Prostate gland (tissue), 2 donors: ENCODE measurements at places on chromosomes 3 and 15.
A peak's percentile ranks its signal among the peaks of the same experiment; 100 is the strongest.

GRCh38 chr3:142259359-142259758, 34.0 kb upstream of the GK5 start:
- no peak overlapping the region for H3K27ac ChIP-seq
- no peaks in the 10 kb centered on the region for H3K27me3 ChIP-seq
- no peak for DNase-seq
- no peaks in the 10 kb centered on the region for H3K4me1 ChIP-seq
- H3K4me3 ChIP-seq = no peak overlapping the region
- H3K36me3 ChIP-seq = no peaks in the 10 kb centered on the region

GRCh38 chr3:158279609-158280008, 169.7 kb downstream of the RSRC1 start:
- H3K4me1 ChIP-seq = no peaks in the 10 kb centered on the region
- no peak overlapping the region for H3K27ac ChIP-seq
- H3K4me3 ChIP-seq = no peak overlapping the region

GRCh38 chr15:29067949-29068348, 182.2 kb downstream of the APBA2 start:
- no peaks in the 10 kb centered on the region for H3K36me3 ChIP-seq
- H3K4me1 ChIP-seq = no peaks in the 10 kb centered on the region
- no peaks in the 10 kb centered on the region for H3K27me3 ChIP-seq
- H3K27ac ChIP-seq = no peak overlapping the region

DNA sequence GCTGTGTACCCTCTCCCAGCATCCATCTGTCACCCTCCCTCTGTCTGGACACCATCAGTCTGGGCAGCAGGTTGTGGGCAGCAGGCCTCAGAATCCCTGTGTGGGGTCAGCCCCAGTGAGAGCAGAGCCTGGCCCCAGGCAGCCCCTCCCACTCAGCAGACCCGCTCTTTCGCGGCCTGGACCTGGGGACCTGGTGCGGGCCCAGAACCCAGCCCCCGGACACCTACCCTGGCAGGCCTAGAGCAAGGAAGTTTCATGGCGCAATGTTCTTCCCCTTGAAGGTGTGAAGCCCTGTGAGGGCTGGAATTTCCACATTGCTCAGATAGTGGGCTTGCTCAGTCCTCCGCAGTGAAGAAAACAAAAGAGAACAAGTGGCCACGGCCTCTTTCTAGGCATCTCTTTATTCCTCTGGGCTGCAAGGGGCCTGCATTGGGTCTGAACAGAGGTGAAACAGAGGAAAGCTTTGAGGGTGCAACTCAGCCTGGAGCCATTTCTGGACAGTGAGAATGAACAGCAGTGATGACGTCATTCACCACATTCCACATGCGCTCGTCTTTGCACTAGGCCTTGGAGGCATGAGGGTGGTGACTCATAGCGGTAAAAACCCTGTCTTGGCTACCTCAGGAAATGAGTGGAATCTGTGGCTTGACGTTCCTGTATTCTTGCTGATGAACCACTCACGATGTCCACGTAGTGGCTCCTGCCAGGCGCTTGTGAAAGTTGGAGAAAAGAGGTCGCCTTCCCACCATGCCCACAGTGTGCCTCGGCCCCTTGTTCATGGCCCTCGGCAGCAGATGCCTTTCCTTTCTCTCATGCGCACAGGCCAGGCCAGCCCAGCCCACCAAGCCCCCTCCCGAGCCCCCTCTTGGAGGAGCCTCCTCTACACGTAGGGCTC, 66.1 kb downstream of the SLC30A4 start:
- H3K36me3 ChIP-seq = no peaks in the 10 kb centered on the region
- H3K4me3 ChIP-seq = no peak overlapping the region
- H3K4me1 ChIP-seq = no peaks in the 10 kb centered on the region
- no peak overlapping the region for H3K27ac ChIP-seq
- H3K27me3 ChIP-seq = no peaks in the 10 kb centered on the region

DNA sequence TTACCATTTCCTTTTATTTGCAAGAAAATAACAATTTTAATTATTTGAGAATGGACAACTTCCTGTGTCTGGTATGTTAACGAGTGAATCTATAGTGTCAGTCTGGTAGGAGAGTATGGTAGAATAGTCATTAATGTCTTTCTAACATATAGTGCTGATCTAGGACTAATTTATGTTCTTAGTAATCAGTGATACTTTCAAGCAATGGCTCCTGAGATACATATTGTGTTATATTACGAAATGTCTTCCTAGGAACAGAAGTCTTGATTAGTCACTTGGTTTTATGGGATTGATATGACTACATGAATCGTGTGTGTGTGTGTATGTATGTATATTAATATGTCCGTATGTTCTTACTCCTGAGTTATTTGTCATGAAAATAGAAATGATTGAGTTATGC, 66.6 kb upstream of the PAQR5 start:
- H3K27me3 ChIP-seq = no peaks in the 10 kb centered on the region
- no peaks in the 10 kb centered on the region for H3K36me3 ChIP-seq
- no peaks in the 10 kb centered on the region for H3K4me1 ChIP-seq
- no peak for DNase-seq
- H3K4me3 ChIP-seq = no peak overlapping the region
- H3K27ac ChIP-seq = no peak overlapping the region

- H3K4me3 ChIP-seq = no peak overlapping the region
- no peaks in the 10 kb centered on the region for H3K4me1 ChIP-seq
- H3K27me3 ChIP-seq = no peaks in the 10 kb centered on the region
- H3K27ac ChIP-seq = no peak overlapping the region
Observed at GRCh38 chr3:18789734-18790133, 358.6 kb upstream of the KCNH8 start.

DNA sequence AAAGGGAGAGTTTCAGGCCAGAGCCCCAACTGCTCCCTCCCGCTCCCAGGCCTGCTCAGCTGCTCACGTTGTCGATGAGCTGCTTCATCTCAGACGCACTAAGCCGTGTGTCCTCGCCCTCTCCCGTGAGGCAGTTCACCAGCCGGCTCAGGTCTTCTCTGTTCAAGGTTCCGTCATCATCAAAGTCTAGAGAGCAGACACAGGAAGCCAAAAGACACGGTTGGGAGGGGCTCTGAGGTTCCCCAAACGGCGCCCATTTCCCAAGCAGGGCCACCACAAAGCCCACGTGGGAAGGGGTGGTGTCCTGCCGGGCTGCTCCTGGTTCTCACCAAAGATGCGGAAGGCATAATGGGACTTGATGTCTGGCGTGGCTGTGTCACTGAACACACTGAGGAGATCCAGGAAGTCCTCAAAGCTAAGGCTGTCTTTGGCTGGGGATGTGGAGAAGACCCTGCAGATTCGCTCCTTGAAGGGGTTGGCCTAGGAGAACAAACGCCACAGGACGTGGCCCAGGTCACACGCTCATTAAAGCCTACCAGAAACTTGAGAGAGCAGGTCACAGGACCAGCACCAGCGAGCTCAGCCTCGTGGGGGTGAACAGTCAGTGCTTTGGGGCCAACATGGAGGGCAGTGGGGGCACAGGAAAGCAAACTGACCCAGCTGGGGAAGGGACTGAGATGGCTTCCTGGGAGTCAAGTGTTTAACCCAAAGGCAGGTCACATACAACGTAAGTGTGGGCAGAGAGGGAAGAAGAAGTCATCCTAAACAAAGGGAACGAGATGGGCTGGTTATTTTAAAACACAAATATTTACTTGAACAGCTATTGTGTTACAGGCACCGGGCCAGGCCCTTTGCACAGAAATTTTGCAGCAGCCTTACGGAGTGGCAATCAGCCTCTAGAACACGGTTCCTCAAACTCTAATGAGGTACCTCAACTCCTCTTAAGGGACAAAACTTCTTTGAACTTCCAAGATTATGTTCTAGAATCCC, 2.4 kb downstream of the CIB1 start:
- no peaks in the 10 kb centered on the region for H3K27me3 ChIP-seq
- H3K27ac ChIP-seq = peak overlapping the region; percentile 90
- peak; percentile 71 for DNase-seq
- peaks cover 10% of the 10 kb centered on the region for H3K36me3 ChIP-seq
- no peak overlapping the region for H3K4me3 ChIP-seq

GRCh38 chr15:40900256-40901052, 6.2 kb downstream of the VPS18 start:
- DNase-seq = no peak
- peaks cover 23% of the 10 kb centered on the region for H3K36me3 ChIP-seq
- no peaks in the 10 kb centered on the region for H3K27me3 ChIP-seq
- H3K4me1 ChIP-seq = peaks cover 7% of the 10 kb centered on the region
- H3K27ac ChIP-seq = no peak overlapping the region
- H3K4me3 ChIP-seq = no peak overlapping the region

- DNase-seq = no peak
- H3K4me3 ChIP-seq = no peak overlapping the region
- no peaks in the 10 kb centered on the region for H3K4me1 ChIP-seq
- H3K27me3 ChIP-seq = no peaks in the 10 kb centered on the region
- no peaks in the 10 kb centered on the region for H3K36me3 ChIP-seq
- H3K27ac ChIP-seq = no peak overlapping the region
Observed at GRCh38 chr3:68210635-68211034, 556.2 kb upstream of the SUCLG2 start.

DNA sequence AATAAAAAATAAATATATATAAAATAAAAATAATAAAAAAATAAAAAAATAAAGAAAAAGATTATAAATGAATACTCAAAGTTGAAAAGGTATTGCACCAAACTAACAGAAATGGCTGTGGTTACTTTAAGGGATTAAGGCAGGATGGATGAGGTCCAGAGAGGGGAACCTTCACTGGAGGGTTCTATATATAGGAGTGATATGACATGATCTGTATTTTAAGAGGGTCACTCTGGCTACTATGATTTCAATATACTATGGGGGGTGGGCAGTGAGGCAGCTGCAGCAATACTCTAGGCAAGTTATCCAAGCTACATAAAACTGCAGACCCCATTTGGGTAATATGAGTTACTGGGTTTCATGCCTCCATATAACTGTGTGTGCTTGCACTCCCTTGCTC, 24.6 kb downstream of the ACAD11 start:
- no peaks in the 10 kb centered on the region for H3K27me3 ChIP-seq
- H3K4me1 ChIP-seq = no peaks in the 10 kb centered on the region
- DNase-seq = no peak
- no peak overlapping the region for H3K4me3 ChIP-seq
